ENCODE measurements at places on chromosomes 2 and 18. TPM values are rescaled to one million over a fixed set of nuclear protein-coding genes. Genes with fewer than 3 reads are reported as not detected.

COX7A2L gene
- total RNA-seq: 191 TPM

LCT gene
- 0.08 TPM for total RNA-seq

AFF3 gene
- 5.7 TPM for total RNA-seq

TMEM198 gene
- 9.2 TPM for total RNA-seq

PRKAG3 gene
- total RNA-seq: 0.40 TPM

DYSF gene
- total RNA-seq: 4.3 TPM

KIF1A gene
- total RNA-seq: 2.7 TPM

RIOK3 gene
- 41.9 TPM for total RNA-seq

DCDC2C gene
- not detected for total RNA-seq

FBLN7 gene
- total RNA-seq: 1.8 TPM

CNGA3 gene
- total RNA-seq: not detected

DOCK10 gene
- 11.4 TPM for total RNA-seq

PROKR1 gene
- total RNA-seq: 0.13 TPM

ESPNL gene
- 2.9 TPM for total RNA-seq

C1QL2 gene
- total RNA-seq: not detected

CFAP221 gene
- not detected for total RNA-seq

SCG2 gene
- 11.7 TPM for total RNA-seq
